ENCODE measurements at places on chromosomes 2 and 18.

- no peak for DNase-seq
Observed at GRCh38 chr2:44351088-44351487, 10.2 kb downstream of the PREPL start.

GRCh38 chr2:83015900-83016299, 1443.2 kb downstream of the SUCLG1 start:
- DNase-seq: no peak

GRCh38 chr18:35345460-35345921, 1.3 kb upstream of the ZNF24 start:
- DNase-seq: no peak

GRCh38 chr2:120220756-120221155, 2.4 kb downstream of the TMEM185B start:
- no peak for DNase-seq

GRCh38 chr2:73993778-73994177, 9.1 kb downstream of the TET3 start:
- DNase-seq: no peak

DNA sequence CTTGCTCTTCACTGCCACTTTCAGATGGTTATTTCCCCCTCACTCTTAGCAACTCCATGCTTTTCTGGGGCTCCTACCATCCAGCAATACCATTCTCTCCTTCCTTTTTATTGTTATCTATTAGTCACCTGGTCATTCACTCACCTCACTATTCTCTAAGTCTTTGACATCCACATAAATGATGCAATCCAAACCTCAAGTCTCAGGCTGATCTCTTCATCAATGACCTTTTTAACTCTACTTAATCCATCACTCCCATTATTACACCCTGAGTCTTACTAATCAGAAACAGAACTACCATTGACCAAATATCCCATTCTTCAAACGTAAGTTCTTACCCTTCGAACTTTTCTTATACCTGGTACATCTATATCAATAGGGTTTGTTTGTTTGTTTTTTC, 79.7 kb downstream of the ITSN2 start:
- no peak for DNase-seq

DNA sequence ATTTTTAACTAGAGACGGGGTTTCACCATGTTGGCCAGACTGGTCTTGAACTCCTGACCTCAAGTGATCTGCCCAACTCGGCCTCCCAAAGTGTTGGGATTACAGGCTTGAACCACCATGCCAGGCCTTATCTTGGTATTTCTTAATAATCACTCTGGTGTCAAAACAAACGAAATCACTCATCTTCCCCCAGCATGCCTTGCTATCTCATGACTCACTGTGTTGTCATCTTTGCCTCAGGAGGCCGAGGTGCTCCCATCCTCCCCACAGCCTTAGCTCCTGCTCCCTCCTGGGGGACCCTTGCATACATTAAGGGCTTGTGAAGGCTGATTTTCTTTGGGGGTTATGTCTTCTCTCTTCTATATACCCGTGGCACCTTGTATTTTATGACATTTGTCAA, 250.1 kb upstream of the DPP10 start:
- DNase-seq: no peak

- no peak for DNase-seq
Observed at GRCh38 chr2:179304424-179304823, 39.8 kb upstream of the SESTD1 start.

DNA sequence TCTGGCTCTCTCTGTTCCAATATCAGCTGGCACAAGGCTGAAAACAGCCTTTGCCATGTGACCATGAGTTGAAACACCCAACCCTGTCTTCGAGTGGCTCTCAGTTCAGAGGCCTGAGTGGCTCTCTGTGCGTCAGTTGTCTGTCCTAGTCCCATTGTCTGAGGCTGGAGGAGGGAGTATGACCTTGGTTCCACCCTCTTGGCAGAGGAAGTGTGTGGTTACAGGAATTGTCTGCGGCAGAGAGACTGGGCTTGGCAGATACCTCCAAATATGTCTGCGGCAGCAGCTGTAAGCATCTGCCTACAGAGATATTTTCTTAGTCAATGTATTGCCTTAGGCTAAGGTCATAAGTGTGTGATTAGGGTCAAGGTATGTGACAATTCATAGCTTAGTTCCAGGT, 32.6 kb downstream of the CNGA3 start:
- DNase-seq: peak; percentile 72

GRCh38 chr18:36255072-36255698, 42.3 kb upstream of the FHOD3 start:
- DNase-seq: no peak

DNA sequence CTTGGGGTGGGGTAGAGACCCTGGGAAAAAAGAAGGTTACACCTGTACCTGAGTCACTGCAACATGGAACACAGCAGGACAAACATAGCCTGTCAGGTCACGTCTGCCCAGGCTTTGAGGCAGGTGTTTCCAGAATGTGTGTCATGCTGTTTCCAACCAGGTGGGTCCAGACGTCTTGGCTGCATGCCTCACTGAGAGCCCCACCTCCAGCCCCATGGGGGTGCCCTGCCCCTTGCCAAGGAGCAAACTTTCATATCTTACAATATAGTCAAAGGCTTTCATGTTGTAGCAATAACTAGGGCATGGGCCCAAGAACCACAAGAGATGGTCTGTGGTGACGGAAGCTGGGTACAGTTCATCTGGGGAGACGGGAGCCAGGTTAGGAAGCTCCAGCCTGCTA, 499.7 kb downstream of the BCL11A start:
- no peak for DNase-seq

- DNase-seq: no peak
Observed at GRCh38 chr2:5782103-5782502, 89.9 kb downstream of the SOX11 start.

- peak; percentile 83 for DNase-seq
Observed at GRCh38 chr2:105287692-105288091, 41.8 kb downstream of the TGFBRAP1 start.

DNA sequence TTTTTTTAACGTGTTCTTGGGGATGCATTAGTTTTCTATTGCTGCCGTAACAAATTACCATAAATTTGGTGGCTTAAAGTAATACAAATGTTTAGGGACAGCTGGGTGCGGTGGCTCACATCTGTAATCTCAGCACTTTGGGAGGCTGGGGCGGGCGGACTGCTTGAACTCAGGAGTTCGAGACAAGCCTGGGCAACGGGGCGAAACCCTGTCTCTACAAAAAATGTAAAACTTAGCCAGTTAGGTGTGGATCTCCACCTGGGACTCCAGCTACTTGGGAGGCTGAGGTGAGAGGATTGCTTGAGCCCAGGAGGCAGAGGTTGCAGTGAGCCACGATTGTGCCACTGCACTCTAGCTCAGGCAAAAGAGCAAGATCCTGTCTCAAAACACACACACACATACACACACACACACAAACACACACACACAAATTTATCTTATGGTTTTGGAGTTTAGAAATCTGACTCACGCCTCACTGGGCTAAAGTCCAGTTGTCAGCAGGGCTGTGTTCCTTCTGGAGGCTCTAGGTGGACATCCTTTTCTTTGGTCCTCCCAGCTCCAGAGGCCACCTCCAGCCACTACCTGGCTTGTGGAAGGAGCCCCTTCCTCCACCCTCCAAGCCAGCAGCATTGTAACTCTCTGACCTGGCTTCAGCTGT, 76.1 kb downstream of the SEPTIN10 start:
- no peak for DNase-seq

DNA sequence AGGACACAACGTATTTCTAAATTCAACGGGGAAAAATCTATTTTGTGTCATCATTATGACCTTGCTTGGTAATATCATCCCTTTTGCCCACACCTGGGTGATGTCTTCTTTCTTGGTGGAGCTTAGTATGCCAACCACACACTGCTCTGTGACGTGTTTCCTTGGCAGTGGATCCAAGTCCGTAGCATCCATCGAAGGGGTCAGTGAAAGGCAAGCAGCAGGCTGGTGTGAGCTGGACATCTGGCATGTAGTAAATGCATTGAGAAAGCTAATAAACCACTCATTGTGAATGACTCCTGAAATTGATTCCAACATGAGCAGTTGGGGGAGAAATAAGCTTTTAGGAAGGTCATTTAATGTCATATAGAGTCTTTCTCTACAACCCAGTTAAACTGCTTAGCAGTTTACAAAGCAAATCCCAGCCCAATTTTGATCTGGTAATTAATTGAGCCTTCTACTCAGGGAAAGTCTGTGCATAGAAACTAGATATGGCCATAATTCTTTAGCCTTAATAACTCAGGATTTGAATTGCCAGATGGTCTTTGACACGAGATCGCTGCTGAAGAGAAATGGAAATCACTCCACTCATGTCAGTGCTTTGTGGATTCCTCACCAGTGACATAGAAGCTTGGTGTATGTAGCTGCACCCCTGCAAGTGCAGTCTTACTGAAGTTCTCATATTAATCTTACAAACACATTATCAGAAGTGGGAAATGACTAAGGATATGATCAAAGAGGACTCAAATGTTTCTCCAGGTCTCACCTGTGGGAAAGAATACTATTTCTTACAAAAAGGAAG, 494.8 kb downstream of the CMPK2 start:
- DNase-seq: no peak

GRCh38 chr18:8726963-8727705, 21.8 kb downstream of the MTCL1 start:
- DNase-seq: peak; percentile 54

DNA sequence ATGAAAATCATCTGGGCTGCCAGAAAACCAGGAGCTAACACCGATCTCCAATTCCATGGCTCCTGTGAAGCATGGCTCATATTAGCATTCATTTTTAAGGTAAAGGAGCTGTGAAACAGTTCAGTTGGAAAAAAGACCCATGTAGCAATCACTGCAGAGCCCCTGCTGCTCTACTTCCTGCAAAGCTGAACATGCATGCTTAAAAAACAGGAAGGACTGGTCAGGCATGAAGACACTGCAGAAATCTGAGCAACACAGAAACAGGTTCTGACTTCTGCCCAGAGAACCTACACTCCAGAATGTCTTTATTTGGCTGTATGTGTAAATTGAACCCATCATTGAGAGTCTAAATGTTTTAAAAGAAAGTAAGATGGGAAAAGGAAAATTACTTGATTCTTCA, 950.6 kb downstream of the DCDC2C start:
- DNase-seq: no peak

DNA sequence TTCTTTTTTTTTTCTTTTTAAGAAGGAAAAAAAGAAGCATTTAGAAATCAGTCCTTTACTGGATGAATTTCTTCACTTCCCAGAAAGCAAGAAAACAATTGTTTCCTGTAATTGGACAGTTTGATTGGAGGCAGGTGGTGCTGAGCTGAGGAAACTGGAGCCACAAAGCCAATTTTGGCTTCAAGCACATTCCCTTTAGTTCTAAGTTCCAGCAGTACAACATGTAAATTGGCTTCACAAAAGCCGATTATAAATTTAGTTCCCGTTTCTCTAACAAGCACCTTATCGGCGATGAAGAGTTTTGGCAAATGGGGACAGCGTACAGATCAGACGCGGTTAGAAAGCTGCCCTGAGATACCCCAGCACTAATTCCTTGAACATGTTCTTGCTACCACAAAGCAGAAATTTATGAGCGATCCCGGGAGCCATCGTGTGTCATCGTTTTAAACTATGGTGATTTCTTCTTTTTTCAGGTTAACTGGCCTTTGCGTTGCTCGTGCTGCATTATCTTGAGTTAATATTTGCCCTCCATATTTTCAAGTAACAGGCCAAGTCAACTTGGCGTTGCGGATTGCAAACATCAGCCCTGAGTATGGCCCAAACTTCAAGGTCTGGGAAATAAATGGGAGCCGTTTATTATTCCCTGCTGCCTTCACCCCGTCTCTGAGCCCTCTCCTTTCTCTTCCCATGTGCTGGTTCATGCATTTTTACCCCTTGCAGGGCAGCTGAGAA, 190.4 kb upstream of the ID2 start:
- DNase-seq: peak; percentile 76

- peak; percentile 73 for DNase-seq
Observed at GRCh38 chr2:207251573-207252192, 85.9 kb upstream of the KLF7 start.

DNA sequence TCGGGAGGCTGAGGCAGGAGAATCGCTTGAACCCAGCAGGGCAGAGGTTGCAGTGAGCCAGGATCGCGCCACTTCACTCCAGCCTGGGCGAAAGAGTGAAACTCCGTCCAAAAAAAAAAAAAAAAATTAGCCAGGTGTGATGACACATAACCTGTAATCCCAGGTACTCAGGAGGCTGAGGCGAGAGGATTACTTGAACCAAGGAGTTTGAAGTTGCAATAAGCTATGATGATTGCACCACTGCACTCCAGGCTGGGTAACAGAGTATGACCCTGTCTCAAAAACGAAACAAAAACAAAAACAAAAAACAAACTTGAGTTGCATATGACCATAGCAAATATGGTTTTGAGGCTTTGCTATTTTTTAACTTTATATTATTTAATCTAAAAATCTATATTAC, 25.8 kb downstream of the SANBR start:
- DNase-seq: no peak

DNA sequence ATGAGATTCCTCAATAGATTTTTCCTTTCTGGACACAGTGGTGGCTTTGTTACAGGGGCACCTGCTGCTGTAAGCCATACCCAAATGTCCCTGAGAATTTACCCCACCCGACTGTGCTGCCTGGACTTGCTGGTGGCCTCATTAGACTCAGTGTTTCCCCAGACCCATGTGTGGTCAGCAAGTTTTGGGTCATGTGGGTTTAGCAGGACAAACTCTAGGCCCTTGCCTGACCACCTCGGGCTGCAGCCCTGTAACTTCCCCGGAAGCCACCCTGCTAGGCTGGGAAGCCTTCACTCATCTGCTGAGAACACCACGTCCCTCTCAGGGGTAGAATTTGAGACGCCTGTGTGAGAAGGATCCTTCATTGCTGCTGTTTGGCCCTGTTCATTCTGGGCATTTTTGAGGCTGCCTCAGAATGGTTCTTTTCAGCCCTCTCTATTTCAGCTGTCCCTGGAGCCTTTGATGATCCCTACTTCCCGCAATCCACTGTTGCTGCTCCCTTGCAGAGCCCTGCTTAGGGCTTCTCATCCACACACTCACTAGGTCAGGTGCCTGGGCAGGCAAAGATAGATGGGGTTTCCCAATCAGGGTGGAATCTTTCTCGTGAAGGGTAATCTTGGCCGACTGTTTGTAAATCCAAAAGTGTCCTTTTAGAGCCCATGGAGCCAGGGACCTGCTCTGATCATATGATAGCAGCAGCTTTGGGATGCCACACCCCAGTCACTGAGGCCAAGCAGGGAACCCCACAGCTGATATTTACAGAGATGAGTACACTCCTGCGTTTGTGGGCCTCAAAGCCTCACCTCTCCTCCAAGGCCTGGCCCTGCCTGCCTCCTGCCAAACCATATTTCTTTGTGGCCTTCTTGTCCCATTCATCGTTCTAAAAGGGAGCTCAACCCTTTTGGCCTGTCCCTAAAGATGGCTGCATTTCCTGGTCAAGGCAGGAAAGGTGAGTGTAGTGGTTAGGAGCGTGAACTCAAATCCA, 6.7 kb downstream of the EHD3 start:
- no peak for DNase-seq

Measured in hematopoietic multipotent progenitor cell treated with erythropoietin and hydrocortisone succinate and interleukin-3 and kit ligand, for 4 days (in vitro differentiated cells).